ENCODE measurements at places on chromosomes 4 and X. TPM values are rescaled to one million over a fixed set of nuclear protein-coding genes. Genes with fewer than 3 reads are reported as not detected.

The MAEA gene
- 40.4 TPM for total RNA-seq

The ELOVL6 gene
- 10.2 TPM for total RNA-seq

The CT83 gene
- total RNA-seq, result not detected

The BEND2 gene
- total RNA-seq, result not detected

DNA sequence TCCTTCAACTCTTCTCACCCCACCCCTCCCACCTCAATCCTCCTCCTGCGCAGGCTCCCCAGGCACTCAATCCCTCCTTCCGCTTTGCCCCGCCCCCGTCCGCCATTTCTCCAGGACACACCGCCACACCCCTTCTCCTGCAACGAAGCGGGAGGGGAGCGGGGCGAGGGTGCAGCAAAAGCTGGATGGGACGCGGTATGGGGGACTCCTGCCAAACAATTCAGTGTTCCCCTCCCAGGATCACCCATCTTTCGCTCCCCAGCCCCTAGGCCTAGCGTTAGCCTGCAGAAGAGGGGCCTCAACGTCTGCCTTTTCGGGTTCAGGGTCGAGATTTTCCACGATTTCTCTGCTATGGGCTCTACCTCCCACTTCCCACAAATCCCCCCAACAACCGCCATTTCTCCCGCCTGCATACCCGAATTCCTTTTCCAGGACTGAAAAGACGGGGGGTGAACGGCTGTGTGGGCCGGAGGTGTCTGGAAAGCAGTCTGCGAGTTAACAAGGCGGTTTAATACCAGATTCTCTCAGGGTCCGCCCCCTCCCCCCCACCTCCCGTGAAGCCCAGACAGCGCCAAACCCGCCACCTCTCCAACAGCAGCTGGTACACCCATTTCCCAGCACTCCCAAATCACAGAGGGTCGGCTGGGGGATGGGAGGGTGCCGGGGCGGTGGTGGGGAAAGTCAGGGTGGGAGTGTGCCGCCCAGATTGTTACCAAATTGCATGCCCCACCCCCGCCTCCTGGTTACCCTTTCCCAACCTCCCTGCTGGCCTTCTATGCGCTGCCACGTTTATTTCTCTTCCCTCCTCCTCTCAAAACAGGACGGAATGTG is 774 bp downstream of the ARMCX2 start:
- peak; percentile 81 for DNase-seq

DNA sequence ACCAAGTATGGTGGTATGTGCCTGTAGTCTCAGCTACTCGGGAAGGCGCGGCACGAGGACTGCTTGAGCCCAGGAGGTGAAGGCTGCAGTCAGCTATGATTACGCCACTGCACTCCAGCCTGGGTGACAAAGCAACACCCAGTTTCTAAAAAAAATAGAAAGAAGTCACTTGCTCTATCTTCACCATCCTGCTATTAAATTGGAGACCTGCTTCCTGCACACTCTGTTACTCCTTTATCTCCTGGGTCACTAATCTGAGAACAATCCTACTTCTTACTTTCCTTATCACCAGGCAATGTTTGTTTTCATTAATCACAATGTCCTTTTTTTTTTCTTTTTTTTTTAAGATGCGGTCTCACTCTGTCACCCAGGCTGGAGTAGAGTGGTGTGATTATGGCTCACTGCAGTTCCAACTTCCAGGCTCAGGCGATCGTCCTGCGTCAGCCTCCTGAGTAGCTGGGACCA is 16.2 kb downstream of the PRKX start:
- DNase-seq, result no peak

- DNase-seq, result no peak
Observed at GRCh38 chrX:9148615-9149399, 114.9 kb upstream of the FAM9B start.

- no peak for DNase-seq
Observed at GRCh38 chr4:38565271-38566199, 98.5 kb upstream of the KLF3 start.

DNA sequence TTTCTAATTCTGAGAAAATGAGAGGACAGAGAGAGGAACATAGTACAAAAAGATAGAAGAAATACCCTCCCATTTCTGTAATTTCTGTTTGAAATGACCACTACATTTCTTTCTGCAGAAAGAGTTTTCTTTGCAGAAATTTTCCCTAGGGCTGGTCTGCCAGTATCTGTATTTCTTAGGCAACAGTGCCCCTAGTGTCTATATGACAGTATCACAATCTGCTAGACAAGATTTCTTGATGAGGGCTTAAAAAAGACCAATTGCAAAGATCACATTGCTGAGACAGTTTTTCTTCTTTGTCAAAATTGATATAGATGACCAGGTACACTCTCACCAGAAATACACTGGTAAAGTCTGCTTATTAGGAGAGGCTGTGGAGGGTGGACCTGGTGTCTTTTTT is 81.0 kb upstream of the ZDHHC15 start:
- DNase-seq, result no peak

GRCh38 chr4:38290366-38290765 is 330.2 kb downstream of the PTTG2 start:
- DNase-seq, result no peak

GRCh38 chr4:19924761-19925160 is 326.9 kb upstream of the SLIT2 start:
- DNase-seq, result no peak

DNA sequence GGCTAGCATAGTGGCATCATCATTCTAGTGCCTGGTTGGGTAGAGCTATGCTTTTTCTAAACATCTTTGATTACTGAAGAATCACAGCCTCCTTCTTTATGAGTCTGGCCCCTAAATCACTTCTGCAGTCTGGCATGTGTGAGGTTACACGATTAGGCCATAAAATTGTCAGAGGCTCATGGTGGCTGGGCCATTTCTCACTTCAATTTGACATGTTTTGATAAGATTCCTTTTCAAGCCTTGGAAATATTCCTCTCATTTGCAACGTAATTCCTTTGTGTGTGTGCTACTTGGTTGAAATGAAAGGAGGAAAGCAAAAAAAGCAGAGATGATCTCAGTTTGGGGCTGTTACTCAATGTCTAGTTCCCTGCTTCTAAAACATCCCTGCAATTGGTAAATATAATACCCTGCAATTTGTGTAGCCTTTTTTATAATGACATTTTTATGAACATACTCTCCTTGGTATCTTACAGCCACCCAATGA is 6.2 kb downstream of the CCKAR start:
- DNase-seq, result no peak

DNA sequence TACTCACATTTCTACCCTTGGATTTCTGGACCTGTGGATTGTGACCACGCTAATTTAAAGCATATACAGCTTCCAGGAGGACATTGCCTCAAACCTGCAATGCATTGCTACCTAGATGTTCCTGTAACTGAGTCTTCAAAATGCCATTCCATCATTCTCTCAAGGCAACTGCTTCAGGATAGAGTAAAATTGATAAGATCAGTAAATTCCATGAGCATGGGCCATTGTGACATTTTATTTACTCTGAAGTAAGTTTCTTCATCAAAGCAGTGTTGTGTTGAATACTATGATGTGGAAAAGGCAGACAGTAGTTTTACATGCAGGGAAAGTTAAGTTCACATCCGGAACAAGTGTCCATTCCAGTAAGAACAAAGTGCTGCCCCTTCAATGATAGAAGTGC is 991.0 kb downstream of the ARAP2 start:
- DNase-seq, result no peak

GRCh38 chr4:673349-674091 is 556 bp downstream of the ATP5ME start:
- peak; percentile 38 for DNase-seq

DNA sequence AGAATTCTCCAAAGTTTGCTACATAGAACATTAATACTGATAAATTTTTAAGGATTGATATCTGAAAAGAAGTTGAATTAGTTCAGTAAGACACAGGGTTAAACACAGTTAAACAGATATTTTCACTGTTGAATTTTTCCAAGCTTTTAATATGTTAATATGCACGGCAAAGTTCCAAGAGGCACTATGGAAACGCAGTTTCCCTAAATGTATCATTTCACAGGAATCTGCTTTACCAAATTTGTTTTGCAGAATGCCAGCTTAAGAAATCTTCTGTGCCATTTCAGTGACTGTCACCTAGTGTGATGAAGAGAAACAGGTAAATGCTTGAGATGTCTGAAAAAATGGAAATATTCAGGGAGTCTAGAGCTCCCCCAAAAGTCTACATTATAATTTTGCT is 395.9 kb upstream of the GRIA3 start:
- no peak for DNase-seq

DNA sequence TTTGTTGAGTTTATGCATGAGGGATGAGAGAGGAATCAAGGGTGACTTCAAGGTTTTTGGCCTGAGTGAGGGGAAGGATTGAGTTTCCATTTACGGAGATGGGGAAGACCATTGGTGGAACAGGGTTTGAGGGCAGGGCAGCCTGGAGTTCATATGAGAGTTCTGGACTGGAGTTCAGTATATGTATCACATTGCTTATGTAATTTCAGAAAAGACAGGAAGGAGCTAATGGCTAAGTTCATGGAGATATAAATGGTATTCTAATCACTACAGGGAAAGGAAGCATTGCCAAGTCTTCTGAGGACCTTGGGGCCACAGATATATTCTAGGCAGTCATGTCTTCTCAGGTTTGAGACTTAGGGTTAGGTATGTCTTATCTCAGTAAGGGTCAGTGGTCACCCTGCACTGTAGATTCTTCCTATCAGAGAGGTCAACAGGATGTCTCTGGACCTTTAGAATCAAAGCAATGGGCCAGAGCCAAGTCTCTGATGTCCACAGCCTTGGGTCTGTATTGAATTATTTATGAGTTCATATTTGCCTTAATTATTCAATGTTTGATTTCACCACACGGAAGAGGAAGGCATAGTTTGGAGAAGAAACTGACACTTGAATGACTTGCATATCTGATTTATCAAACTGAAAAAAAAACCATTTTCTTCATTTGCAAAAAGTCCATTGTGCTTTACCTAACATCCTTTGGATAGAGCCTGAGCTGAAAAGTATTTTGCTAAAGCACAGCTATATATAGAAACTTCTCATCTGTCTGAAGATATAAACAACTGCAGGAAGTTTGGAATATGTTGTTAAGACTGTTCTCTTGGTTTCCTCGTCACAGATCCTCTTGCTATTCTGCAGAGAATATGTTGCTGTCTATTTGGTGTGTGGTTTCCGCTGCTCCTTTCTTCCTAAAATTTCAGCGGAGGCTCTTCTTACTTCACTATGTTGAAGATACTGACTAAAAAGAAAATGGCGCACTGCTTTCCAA is 139.5 kb downstream of the PDGFRA start:
- DNase-seq, result no peak

- peak; percentile 50 for DNase-seq
Observed at GRCh38 chrX:39645178-39645895, 452.4 kb downstream of the BCOR start.

GRCh38 chr4:47217291-47217690 is 185.9 kb downstream of the GABRB1 start:
- no peak for DNase-seq

- DNase-seq, result no peak
Observed at GRCh38 chr4:37648084-37648817, 37.9 kb downstream of the RELL1 start.

DNA sequence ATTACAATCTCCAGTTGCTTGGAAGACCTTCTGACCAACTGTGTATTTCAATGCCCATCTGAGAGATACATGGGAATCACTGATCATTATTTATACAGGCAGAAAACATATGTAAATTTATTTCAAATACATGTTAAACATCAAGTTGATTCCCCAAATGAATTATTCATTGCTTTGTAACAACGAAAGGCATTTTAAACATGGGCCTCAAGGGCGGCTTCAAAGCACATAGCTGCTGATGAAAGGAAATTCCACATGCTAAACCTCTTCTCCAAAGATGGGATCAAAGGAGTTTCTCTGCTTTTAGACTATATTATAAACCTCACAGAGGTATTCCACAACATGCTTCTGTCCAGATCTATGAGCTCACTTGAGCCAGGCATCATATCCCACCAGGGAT is 4.3 kb upstream of the RAB40A start:
- DNase-seq, result no peak
